ENCODE measurements at places on chromosomes 7 and 10.

GRCh38 chr10:92692697-92693533 lies 3.2 kb downstream of the HHEX start:
- DNase-seq, result no peak

- DNase-seq, result no peak
Measured at GRCh38 chr7:25754333-25754732, 397.7 kb upstream of the NFE2L3 start.

DNA sequence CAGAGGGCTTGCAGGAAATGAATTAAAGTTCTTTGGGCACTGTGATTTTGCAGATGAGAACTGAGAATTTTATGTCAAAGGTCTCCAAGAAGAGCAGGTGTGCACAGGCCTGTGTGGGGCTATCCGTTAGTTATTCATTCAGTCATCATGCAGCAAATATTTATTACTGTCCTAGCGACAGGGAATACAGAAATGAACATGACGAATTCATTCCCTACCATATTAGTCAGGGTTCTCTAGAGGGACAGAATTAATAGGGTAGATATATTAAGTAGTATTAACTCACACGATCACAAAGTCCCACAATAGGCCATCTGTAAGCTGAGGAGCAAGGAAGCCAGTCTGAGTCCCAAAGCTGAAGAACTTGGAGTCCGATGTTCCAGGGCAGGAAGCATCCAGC lies 2.9 kb upstream of the MMP21 start:
- no peak for DNase-seq

GRCh38 chr7:32108651-32109050 lies 38.4 kb upstream of the PDE1C start:
- DNase-seq, result no peak

DNA sequence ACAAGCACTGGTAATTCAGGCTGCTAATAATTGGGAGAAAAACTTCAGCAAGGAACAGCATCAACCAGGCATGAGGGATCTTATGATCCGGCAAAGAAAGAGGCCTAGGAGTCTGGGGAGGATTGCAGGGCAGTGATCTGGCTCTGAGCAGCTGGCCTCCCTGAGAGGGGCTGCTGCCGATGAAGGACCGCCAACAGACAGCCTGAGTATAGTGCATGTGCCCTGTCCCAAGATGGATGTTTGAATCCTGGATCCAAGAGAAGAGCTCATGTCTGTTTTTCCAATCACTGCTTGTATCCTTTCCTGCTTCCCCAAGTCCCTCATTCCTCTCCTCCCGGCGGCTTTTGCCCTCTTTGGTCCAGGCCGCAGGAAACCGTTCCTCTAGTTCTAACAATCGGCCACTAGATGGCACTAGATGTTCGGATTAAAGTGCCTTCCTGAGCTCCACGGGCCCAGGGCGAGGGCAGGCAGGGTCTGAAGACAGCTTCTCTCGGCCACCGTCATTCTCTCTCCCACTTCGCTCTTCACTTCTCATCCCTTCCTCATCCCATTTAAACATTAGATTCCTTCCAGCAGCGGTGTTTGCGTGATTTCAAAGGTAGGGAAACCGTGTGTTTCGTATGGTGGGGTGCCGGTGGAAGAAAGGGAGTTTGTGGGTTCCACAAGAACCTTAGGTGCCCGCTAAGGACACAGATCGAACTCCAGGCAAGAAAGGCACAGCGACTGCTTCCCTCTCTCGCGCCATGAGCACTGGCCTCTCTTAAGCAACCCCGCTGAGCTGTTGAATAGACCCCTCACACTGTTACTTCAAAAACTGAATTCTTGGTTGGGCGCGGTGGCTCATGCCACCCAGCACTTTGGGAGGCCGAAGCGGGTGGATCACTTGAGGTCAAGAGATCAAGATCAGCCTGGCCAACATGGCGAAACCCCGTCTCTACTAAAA lies 82.4 kb downstream of the ADCYAP1R1 start:
- peak; percentile 62 for DNase-seq

DNA sequence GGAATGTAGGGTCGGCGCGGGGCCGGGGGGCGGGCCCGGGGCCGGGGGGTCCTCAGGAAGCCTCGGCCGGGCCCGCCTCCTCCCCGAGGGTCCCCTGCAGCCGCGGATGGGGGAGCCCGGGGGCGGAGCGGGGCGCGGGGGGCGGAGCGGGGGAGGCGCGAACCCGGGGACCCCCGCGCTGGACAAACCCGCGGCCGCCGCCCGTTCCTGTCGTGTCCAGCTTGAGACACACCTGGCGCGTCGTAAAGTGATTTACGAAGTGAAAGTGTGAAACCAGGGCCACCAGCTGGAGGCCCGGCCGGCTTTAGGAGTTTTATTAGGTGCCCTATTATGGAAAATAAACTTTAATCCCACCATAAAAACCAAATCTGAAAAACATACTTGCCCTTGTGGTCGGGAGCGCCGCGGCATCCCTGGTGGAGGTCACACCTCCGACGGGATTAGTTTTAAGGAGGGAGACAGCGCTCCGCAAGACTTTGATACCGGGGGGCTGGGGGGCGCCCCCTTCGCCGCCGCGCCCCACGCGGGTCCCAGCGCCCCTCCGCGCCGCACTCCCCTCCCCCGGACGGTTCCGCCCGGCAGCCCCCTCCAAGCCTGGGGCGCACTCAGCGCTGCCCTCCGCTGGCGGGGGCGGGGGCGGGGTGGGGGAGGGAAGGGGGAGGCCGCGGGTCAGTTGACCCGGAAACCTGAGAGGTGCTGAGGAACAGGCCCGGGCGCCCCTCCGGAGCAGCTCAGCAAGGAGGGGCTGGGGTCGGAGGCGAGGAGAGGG lies 10.3 kb downstream of the MNX1 start:
- no peak for DNase-seq

GRCh38 chr7:37933018-37933566 lies 12.7 kb downstream of the EPDR1 start:
- no peak for DNase-seq

GRCh38 chr10:14691359-14691758 lies 83.3 kb downstream of the FAM107B start:
- no peak for DNase-seq

DNA sequence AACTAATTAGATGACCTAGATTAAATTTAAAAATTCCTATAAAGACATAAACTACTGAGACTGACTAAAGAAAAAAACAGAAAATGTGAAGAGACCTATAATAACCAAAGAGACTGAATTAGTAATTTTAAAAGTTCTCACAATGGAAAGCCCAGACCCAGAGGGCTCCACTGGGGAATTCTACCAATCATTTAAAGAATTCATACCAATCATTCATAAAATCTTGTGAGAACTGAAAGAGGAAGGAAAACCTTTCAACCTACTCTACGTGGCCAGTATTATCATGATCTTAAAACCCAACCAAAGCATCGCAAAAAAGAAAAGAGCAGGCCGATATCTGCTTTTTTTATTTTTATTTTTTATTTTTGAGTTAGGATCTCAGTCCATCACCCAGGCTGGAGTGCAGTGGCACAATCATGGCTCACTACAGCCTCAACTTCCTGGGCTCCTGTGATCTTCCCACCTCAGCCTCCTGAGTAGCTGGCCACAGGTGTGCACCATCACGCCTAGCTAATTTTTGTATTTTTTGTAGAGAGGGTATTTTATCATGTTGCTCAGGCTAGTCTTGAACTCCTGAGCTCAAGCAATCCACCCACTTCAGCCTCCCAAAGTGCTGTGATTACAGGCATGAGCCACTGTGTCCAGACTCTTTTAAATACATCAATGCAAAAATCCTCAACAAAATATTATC lies 48.6 kb downstream of the DGKI start:
- no peak for DNase-seq

DNA sequence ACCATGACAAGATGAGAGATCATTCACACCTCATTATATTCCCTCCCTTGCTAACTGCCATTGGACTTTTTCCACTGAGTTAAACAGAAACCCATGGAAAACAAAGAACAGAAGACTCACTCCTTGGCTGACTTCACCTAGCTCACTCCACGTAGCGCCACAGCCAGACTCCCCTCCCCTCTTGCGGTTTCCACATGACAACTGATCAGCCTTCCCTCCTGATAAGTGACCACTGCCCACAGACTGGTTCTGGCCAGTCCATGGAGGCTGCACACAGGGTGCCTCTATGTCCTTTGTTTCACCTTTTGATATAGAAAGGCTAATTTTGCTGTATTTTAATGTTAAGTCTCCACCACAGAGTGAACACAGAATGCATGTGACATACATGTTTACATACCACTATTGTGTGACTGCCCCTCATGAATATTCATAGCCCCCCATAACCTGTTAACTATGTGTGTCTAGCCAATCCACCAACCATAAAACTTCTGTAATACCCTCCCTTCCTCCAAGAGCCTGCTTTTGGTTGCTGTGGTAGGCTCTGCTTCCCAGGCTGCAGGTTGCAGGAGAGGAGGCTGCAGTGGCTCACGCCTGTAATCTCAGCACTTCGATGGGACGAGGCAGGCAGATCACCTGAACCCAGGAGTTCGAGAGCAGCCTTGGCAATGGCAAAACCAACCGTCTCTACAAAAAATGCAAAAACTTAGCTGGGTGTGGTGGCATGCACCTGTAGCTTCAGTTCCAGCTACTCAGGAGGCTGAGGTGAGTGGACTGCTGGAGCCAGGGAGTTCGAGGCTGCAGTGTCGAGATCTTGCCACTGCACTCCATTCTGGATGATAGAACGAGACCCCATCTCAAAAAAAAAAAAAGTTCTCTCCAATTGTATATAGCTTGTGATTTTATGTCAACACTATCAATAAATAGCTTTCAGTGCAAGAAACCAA lies 10.0 kb upstream of the IFIT5 start:
- no peak for DNase-seq

DNA sequence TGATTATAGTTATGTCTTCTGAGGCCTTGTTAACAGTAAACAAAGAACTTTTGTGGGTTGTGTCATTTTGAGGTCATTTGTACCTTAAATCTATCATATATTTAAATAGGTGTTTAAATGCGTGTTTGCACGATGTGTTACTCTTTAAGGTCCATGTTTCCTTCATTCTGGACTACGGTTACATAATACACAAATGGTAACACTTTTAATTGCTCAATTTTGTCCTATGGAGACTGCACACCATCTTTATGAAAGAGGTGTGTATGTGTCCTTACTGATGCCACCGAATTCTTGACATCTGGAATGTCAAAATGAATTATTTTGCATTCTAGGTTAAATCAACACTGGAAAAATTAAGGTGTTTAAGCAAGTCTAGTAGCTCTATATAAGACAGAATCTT lies 1.7 kb downstream of the PALS2 start:
- no peak for DNase-seq

DNA sequence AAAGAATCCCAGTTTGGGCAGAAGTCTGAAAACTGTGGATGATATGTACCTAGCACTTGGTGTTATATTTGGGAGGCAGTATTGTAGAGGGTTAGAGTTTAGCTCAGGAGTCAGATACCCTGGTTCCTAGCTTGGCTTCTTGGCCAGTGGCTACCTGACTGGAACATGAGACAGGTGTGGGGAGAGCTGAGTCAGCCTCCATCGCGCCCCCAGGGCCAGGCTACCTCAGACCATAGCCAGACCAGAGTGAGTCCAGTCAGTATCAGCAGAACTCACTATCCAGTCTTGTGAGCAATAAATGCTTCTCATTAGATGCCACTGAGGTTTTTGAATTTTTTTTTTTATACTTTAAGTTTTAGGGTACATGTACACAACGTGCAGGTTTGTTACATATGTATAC lies 26.0 kb downstream of the CYP3A5 start:
- DNase-seq, result no peak

DNA sequence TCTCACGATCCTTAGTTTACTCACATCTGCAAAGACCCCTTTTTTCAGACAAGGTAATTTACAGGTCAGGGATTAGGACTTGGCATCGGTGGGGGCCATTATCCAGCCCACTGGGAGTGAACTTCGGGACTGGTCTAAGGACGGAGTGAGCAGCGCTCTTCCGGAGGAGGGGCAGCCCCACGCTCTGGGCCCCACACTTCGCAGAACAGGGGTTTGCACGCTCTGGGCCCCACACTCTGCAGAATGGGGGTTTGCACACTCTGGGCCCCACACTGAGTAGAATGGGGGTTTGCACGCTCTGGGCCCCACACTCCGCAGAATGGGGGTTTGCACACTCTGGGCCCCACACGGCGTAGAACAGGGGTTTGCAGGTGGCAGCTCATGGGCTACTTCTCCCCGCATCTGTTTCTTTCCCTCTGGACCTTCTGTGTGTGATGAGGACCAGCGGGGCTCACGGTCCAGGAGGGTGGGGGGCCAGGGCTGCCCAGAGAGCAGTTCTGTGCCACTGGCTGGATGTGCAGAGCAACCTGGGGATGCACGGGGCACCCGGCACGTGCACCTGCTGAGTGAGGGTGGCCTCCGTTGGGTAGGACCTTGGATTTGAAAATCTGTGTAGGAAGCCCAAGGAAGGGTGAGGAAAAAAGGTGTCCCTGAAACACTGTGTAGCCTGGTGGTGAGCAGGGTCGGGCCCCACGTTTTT lies 134.8 kb downstream of the WDR37 start:
- no peak for DNase-seq

DNA sequence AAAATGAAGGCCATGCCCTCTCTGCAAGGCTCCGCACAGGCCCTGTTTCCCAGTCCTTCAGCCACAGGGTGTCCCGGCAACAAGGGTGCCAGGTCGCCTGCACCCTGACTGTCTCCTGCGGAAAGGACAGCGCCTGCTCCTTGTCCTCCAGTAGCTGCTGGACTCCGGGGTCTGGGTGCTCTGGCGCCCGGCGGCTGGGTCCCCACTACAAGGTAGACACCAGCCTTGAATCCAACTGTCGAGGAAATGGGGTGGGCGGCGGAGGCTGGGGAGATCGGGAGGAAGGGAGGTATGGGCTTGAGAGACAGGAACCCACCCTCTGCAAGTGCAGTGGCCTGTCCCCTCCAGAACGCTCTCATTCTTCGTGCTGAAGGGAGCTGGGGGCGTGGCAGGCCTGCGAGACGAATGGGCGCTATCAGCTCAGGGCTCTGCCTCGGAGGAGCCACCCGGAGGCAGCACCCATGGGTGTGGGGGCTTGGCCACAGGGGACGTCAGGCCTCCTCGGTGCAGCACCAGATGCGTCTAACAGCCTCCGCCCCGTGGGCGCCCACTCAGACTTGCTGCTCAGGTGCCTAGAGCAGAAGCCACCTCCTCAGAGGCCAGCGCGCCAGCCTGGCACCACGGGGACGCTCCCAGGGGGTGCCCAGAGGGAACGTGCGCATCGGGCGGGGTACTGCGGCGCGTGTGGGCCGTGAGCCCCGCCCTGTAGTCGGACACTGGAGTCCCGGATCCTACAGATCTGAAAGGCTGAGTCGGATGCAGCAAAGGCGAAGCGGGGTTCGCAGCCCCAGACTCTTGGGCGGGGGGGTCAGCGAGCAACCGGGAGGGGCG lies 15.6 kb downstream of the ADAM8 start:
- peak; percentile 33 for DNase-seq

All from AG10803 (cell line).